ENCODE measurements at places on chromosomes 3 and 15. TPM values are rescaled to one million over a fixed set of nuclear protein-coding genes. Genes with fewer than 3 reads are reported as not detected.

Gene PP2D1
- not detected for total RNA-seq

Gene SNTN
- total RNA-seq, result not detected

Gene VEPH1
- 31.8 TPM for total RNA-seq

Gene AADACL2
- total RNA-seq, result not detected

Gene SLC38A3
- 3.0 TPM for total RNA-seq

Gene LRRC2
- 7.1 TPM for total RNA-seq

Gene HRH1
- total RNA-seq, result 0.35 TPM

Gene INSYN1
- 14.2 TPM for total RNA-seq

Gene STRC
- 0.19 TPM for total RNA-seq

Gene CFAP100
- total RNA-seq, result not detected

Gene LRRC31
- not detected for total RNA-seq

Gene GPR87
- total RNA-seq, result not detected

Gene SERINC4
- not detected for total RNA-seq

Gene DNAJA4
- total RNA-seq, result 10.3 TPM

Gene GPR149
- total RNA-seq, result not detected

Gene IGSF10
- 0.94 TPM for total RNA-seq

Gene ZNF639
- total RNA-seq, result 58.3 TPM

Gene DNAH12
- total RNA-seq, result not detected

Gene UBAP1L
- total RNA-seq, result 1.4 TPM

Gene ALDH1L1
- 0.82 TPM for total RNA-seq

Gene TGM4
- total RNA-seq, result not detected

Gene APBA2
- 24.7 TPM for total RNA-seq

Gene EFHB
- 1.0 TPM for total RNA-seq

Gene SLCO2A1
- total RNA-seq, result 1.6 TPM

Gene ZNF80
- not detected for total RNA-seq

Gene VILL
- total RNA-seq, result 9.8 TPM

Gene INKA1
- 4.0 TPM for total RNA-seq

Gene KIF23
- 103 TPM for total RNA-seq

All from GM23338 (cell line).